Dermis microvascular lymphatic vessel endothelial cell (primary cell): ENCODE measurements at places on chromosomes 6 and 20. TPM values are rescaled to one million over a fixed set of nuclear protein-coding genes. Genes with fewer than 3 reads are reported as not detected.

CD40 gene
- total RNA-seq, result 9.1 and 10.9 TPM in 2 replicates

FILIP1 gene
- 1.7 and 3.8 TPM in 2 replicates for total RNA-seq

BPIFB2 gene
- total RNA-seq, result not detected in 2 replicates

SLC16A10 gene
- under 0.01 TPM in 1 of 2 replicates, not detected in the other for total RNA-seq

BPI gene
- total RNA-seq, result not detected in 2 replicates

ARFGEF3 gene
- total RNA-seq, result 1.8 and 2.5 TPM in 2 replicates

FAM50B gene
- total RNA-seq, result 4.4 and 6.1 TPM in 2 replicates

MDC1 gene
- total RNA-seq, result 4.9 and 5.7 TPM in 2 replicates

DAAM2 gene
- total RNA-seq, result 0.13 and 0.25 TPM in 2 replicates

PSORS1C1 gene
- total RNA-seq, result 3.7 and 3.8 TPM in 2 replicates

CLVS2 gene
- not detected in 2 replicates for total RNA-seq

EPM2A gene
- 5.6 and 5.9 TPM in 2 replicates for total RNA-seq

APCDD1L gene
- total RNA-seq, result not detected in 2 replicates

PPP1R14C gene
- not detected in 2 replicates for total RNA-seq

TRIM10 gene
- total RNA-seq, result not detected in 2 replicates

SLC26A8 gene
- total RNA-seq, result not detected in 2 replicates

GNAS-AS1 gene
- total RNA-seq, result under 0.01 TPM in 2 replicates

RNF182 gene
- total RNA-seq, result 0.38 and 1.2 TPM in 2 replicates

STAU1 gene
- total RNA-seq, result 38.0 and 50.1 TPM in 2 replicates

MOG gene
- total RNA-seq, result not detected in 2 replicates

FAM184A gene
- total RNA-seq, result 0.13 and 0.25 TPM in 2 replicates

CFAP61 gene
- total RNA-seq, result not detected in 2 replicates

TRIM38 gene
- total RNA-seq, result 4.7 and 6.3 TPM in 2 replicates

GABRR1 gene
- total RNA-seq, result not detected in 2 replicates

TP53TG5 gene
- not detected in 2 replicates for total RNA-seq

CGA gene
- total RNA-seq, result not detected in 2 replicates

PAX1 gene
- not detected in 2 replicates for total RNA-seq

TPBG gene
- total RNA-seq, result 3.9 and 5.9 TPM in 2 replicates

R3HDML gene
- total RNA-seq, result not detected in 2 replicates

MTFR2 gene
- 0.76 and 1.5 TPM in 2 replicates for total RNA-seq

KCNK15 gene
- total RNA-seq, result not detected in 2 replicates

NKX2-4 gene
- not detected in 2 replicates for total RNA-seq

GABRR2 gene
- 0.13 and 0.38 TPM in 2 replicates for total RNA-seq

GPX5 gene
- total RNA-seq, result not detected in 2 replicates

ADGRG6 gene
- 3.3 and 7.6 TPM in 2 replicates for total RNA-seq

AGPAT4 gene
- 8.7 and 11.6 TPM in 2 replicates for total RNA-seq

C4A gene
- 0.90 and 1.4 TPM in 2 replicates for total RNA-seq

JPH2 gene
- total RNA-seq, result under 0.01 and 0.13 TPM in 2 replicates

KIF6 gene
- 0.13 and 0.38 TPM in 2 replicates for total RNA-seq

DNPH1 gene
- total RNA-seq, result 52.0 and 63.5 TPM in 2 replicates

RIPPLY2 gene
- total RNA-seq, result 0.13 and 0.51 TPM in 2 replicates

HDGFL1 gene
- total RNA-seq, result not detected in 2 replicates

TNFRSF21 gene
- total RNA-seq, result 60.7 and 120 TPM in 2 replicates

MAP1LC3A gene
- total RNA-seq, result 16.6 and 40.2 TPM in 2 replicates

DEFB123 gene
- total RNA-seq, result not detected in 2 replicates

TOX2 gene
- total RNA-seq, result 0.77 and 1.0 TPM in 2 replicates

GPR6 gene
- not detected in 2 replicates for total RNA-seq

SNX3 gene
- total RNA-seq, result 147 and 152 TPM in 2 replicates

SYCP2 gene
- 0.64 and 1.1 TPM in 2 replicates for total RNA-seq

AVP gene
- total RNA-seq, result not detected in 2 replicates
